Naive B cell (primary cell): ENCODE measurements at places on chromosomes 12 and 14.

- peak; percentile 26 for DNase-seq
Observed at GRCh38 chr14:91911474-91912032, 35.9 kb downstream of the FBLN5 start.

DNA sequence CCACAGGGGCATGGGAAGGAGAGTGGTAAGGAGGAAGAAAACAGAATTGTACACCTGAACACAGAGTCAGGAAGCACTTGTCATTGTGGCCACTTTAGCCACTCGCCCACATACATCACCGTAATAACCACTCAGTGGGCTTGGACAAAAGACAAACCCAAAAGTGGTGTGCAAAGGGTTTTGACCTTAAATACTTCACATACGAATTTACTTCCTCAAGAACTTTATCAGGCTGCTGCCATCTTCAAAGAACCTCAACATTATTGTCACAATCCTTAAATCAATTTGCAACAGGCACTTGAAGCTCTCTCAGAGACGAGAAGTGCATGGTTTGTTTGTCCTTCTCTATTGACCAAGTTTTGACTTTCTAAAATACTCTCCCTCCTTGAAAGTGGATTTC lies 187.3 kb upstream of the EGLN3 start:
- no peak for DNase-seq

- DNase-seq, result no peak
Observed at GRCh38 chr14:104110491-104111209, 25.1 kb downstream of the ASPG start.

GRCh38 chr12:103908246-103908541 lies 22.0 kb upstream of the HSP90B1 start:
- no peak for DNase-seq

DNA sequence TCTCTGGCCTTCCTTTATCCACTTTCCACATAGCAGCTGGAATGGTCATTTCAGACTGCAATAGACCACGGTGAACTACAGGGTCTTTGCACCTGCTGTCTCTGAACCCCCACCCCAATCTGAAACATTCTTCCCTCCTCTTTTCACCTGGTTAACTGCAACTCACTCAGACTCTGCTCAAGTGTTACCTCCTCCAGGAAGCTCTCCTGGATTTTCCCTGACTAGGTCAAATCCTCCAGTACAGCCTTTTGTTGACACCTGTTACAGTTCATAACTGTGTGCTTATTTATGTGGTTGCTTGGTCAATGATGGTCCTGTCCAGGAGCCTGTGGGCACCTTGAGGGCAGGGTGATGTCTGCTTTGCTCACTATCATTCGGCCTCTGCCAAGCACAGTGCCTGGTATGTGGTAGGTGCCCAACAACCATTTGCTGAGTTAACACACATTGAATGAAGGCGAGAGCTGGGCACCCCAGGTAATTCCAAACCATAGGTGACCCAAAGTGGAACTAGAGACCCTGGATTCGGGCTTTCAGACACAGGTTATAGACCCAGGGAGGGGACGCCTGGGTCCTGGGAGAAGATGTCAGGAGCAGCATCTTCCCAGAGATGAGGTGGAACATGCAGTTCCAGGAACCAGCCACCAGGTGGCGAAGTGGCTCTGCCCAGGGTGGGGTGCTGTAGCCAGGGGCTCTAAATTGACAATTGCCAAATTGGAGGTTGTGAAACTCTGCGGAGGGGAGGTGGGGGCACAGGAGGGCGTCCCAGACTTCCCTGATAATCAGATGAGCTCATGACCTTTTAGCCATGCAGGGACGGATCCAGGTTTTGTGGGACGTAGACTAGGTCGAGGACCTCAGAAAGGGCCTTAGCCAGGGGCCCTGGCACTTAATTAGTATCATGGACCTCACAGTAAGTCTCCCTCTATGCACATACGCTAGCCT lies 28.1 kb downstream of the TRPV4 start:
- peak; percentile 56 for DNase-seq

- DNase-seq, result no peak
Observed at GRCh38 chr12:106791531-106791930, 17.0 kb downstream of the RIC8B start.

DNA sequence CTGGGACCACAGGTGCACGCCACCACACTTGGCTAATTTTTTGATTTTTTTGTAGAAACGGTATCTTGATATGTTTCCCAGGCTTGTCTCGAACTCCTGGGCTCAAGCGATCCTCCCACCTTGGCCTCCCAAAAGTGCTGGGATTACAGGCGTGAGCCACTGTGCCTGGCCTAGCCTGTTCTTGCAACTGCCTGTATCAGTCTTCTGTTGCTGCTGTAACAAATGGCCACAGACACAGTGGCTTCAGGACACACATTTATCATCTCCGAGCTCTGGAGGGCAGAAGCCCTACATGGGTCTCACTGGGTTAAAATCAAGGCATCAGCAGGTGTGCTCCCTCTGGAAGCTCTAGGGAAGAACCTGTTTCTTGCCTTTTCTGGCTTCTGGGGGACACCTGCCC lies 79.9 kb upstream of the NCOR2 start:
- no peak for DNase-seq

DNA sequence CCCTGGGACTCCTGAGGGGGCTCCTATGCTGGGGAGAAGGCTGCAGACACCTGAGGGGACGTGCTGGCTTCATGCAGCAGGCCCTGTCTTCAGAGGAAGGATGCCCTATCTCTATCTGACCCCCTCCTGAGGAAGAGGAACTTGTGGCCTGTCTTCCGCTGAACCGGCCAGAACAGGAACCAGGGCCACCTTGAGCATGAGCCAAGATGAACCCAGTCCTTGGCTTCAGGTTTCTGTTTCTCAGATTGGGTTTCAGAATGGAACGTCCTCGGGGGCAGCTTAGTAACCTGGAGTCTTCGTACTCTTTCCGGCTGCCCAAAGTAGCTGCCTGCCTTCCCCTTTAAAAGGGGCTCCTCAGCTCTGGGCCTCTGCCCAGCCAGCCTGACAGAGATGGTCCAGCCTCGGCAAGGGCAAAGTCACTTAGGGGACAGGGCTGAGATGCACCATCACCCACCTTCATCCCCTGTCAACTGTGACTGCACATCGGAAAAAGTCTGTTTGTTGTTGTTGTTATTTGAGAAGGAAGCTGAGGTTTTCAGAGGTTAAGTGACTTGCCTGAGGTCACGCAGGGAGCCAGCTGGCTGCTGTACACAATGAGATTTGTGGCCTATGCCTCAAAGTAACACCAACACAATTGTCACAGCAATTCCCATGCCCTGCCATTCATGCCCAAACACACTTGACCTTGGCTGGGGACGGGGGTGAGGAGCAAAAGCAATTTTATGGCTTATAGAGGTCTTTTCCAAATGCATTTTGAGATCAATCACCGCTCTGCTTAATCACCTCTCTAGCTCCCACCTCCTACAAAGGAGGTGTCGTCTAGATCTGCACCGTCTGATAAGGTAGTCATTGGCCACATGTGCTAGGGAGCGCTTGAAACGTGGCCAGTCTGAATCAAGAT lies 13.4 kb downstream of the ASB2 start:
- peak; percentile 76 for DNase-seq

DNA sequence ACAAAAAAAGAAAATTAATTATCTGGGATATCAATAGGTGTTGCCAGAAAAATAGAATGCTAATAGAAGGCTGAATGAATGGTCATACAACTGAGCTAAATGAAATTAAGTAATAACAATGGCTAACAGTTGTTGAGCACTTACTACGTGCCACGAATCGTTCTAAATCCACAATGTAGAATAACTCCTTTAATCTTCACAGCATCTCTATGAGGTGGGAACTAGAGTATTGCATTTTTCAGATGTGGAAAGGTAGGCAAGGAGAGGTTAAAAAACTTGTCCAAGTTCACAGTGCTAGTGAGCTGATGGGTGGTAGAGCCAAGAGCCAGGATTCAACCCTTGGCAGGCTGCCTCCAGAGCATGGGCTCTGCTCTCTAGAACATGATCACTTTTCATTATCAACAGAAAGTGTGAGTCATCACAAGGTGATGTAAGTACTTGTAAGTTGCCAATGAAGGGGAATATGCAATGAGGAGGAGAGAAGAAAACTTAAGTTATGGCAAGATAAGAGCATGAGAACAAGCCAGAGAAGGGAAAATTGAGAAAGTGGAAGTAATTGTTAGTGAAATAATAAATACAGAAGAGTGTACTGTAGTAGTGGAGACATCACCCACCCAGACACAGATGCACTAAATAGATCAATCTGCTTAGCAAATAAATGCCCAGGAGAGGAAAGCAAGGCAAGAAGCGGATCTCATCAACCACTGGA lies 122.1 kb downstream of the PRKD1 start:
- DNase-seq, result no peak

GRCh38 chr14:85380881-85381280 lies 149.1 kb upstream of the FLRT2 start:
- DNase-seq, result no peak

DNA sequence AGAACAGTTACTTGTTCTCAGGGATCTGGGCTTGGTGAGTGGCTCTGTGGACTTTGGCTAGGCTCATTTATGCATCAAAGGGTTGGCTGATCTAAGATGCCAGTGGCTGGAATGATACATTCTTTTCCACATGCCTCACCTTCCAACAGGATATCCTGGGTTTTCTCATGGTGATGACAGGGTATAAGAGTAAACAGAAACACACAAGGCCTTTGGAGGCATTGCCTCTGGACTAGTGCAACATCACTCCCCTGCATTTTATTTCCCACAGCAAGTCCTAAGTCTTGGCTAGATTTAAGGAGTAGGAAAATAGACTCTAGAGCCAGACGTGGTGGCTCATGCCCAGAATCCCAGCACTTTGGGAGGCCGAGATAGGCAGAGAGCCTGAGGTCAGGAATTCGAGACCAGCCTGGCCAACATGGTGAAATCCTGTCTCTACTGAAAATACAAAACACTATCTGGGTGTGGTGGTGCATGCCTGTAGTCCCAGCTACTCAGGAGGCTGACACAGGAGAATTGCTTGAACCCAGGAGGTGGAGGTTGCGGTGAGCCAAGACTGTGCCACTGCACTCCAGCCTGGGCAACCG lies 47.9 kb downstream of the RPH3A start:
- no peak for DNase-seq

DNA sequence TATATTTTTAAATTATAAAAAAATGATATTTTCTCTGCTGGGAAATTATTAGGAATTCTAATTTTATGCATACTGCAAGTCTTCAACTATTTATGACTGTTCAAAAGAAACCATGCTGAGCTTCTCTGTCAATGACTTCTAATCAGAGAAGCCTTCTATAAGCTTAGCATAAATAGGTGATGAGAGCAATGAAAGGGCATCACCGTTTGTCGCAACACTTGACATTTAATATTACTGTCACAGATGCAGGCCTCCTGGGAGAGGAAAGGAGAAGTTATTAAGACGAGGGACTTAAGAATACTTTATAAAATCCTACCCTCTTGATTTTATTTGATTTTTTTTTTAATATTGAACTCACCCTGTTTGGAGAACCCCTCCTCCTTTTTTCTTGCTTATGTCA lies 69.8 kb downstream of the CAPZA3 start:
- DNase-seq, result no peak

- DNase-seq, result no peak
Observed at GRCh38 chr14:72775923-72776554, 117.9 kb downstream of the DPF3 start.

DNA sequence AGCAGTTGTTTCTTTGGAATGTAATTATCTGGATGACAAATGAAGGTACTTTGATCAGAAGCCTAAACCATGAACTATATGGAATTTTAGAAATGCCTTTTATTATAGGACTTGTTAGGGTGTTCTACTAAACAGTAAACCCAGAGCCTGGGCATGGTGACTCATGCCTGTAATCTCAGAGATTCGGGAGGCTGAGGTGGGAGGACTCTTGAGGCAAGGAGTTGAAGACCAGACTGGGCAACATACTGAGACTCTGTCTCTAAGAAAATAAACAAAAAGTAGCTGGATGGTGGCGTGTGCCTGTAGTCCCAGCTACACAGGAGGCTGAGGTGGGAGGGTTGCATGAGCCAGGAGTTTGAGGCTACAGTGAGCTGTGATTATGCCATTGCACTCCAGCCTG lies 23.9 kb downstream of the PALS1 start:
- no peak for DNase-seq

- no peak for DNase-seq
Observed at GRCh38 chr14:95182379-95182778, 25.1 kb upstream of the DICER1 start.

DNA sequence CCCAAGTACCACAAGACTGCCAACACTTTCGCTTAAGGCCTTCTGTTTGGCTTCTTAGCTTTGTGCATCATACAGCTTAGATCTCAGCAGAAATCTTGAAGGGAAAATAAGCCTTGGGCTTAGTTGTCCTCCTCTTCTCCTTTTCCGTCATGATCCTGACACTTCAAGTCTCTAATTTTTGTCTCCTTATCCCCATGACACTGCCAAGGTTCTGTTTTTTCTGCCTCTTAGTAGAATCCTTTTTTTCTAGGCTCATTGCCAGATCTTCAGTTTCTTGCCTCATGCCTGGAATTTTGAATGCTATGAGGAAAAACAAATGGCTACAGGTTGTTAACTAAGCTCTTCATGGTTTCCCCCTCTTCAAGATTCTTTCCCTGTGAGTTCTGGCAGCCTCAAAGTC lies 450.4 kb downstream of the LRFN5 start:
- no peak for DNase-seq

DNA sequence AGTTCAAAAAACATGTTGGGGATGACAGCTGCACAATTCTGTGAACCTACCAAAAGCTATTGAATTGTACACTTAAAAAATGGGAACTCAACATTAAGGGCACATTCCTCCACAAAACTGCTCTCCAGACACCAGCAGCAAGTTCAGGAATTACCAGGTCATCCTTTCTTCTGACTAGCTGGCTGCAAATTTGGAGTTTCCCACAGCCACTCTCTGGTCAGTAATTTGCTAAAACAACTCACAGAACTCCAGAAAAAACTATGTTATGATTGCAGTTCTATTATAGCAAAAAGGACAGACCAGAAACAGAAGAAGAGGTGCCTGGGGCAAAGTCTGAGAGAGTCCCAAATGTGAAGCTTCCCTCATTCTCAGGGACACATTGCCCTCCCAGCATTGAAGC lies 20.1 kb upstream of the PLEKHD1 start:
- DNase-seq, result no peak

DNA sequence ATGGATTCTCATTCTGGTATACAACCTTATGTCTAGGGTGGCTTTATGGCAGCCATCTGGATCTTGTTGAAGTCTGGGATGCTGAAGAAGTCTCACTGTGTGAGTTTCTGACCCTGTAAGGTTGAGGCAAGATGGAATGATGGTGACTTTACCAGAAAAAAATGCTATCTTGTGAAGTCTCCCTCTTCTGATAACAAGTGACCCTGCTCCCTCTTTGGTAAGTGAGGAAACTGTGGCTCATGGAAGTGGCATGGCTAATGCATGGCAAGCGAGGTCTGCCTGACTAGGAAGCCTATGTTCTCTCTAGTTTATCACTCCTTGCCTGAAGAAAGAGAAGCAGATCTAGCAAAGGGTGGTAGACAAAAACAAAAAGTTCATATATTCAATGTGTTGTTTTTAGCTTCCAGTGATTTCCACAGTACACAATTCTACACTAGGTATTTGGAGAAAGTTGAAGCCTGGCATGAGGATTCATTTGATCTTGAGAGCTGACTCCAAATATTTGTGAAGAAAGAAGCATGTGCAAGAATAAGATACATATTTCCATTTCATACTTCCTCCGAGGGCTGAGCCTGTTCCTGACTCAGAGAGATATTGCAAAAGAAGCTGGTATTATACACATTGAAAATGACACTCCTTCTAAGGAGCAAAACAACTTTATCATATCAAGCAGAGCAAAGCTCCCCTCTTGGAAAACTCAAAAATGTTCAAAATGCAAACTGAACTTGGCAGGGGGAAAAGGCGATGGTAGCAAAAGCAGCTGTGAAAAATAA lies 63.6 kb downstream of the HELB start:
- DNase-seq, result no peak
